K562 (cell line): ENCODE measurements at places on chromosomes 7 and 10. TPM values are rescaled to one million over a fixed set of nuclear protein-coding genes. Genes with fewer than 3 reads are reported as not detected.

KCNH2 gene
- 368 and 385 TPM in 2 replicates for total RNA-seq

ELFN1 gene
- total RNA-seq: 0.45 and 0.64 TPM in 2 replicates

XRCC2 gene
- 36.8 and 37.6 TPM in 2 replicates for total RNA-seq

JMJD1C gene
- total RNA-seq: 46.0 and 47.2 TPM in 2 replicates

DPP6 gene
- not detected in 2 replicates for total RNA-seq

DNA sequence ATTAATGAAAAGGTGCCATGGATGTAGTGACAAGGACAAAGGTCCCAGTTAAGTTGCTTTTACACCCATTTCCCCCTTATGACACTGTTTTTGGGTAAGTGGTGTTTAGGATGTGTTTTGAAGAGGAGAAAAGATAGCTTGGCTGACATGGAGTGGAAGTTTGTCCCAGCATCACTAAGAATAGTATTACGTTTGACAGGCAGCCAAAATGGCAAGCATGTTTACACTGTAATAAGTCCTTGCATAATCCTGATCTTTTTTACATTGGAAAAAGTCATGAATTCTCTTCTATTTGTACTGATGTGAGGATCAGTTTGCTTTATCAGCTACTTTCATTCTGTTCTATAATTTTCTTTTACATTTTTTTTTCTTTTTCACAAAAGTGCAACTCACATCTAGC is 137.8 kb downstream of the CHRM2 start:
- no peak for DNase-seq

DNA sequence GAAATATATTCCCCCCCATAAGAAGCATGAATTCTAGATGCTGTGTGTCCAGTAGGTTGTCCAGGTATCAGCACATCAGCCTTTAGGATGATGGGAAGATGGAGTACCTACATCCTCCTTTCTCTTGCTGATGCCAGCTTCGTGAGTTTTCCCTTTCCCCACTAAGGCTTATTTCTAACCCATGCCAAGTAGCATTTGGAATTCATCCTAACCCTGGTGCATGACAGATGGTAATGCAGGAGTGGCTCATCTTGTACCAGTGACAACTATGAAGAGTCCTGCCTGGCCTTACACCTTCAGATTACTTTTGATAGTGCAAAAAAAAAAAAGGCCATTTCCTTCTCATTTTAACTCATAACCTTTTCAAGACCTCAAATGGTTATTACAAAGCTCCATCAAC is 58.7 kb downstream of the ARHGAP21 start:
- no peak for DNase-seq

DNA sequence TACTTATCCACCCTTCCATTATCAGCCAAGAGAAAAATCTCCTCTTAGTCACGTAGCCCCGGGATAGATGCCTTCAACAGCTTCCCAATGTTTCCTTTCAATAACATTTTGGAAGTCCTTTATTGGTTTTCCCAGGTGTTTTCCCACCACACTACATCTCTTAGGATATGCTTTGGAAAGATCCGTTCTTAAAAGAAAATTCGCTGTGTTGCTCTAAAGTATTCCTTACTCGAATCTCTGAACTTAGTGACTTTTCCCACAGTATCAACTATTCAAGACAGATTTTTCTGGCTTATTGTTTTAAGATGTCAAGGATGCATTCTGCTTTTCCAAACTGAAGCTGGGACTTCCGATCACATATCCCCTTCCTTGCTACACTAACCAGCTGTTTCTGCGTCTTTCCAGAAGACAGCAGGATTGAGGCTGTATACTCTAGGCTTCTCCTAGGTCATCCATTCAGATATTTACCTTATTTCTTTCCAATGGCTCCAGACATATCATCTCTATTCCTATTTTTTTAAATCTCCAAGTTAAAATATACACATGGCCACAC is 36.5 kb upstream of the SVIL start:
- no peak for DNase-seq

DNA sequence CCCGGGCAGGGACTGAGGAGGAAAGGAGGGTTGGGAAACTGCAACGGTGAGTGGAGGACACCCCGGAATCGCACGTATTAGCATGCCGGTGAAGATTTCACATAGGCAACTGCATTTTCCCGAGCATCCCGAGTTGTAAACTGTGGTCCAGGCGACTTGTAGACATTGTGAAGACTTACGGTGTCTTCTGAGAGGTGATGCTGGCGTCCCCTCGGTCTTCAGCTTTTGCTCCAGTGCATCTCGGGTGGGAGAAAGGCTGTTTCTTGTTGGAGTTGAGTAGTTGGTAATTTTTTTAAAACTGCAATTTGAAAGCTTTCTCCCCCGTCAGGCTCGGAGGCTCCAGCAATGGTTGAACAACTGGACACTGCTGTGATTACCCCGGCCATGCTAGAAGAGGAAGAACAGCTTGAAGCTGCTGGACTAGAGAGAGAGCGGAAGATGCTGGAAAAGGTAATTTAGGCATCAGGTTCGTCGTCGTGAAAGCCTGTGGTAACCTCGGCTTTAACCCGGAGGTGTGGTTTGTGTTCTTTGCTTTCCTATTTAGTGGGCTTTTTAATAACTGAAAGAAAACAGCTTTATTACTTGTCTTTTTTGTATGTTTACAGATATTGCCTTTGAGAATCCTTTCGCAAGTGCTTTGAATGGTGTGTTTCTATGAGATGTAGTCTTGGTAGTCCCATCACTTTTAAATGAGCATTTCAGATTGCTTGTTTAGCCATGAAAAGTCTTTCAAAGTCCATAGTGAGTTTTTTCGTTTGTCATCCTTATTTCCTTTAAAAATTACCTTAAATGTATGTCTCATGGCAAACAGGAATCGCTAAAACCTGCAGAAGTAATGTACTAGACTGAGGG is 687 bp downstream of the HELLS start:
- DNase-seq: peak; percentile 22

DNA sequence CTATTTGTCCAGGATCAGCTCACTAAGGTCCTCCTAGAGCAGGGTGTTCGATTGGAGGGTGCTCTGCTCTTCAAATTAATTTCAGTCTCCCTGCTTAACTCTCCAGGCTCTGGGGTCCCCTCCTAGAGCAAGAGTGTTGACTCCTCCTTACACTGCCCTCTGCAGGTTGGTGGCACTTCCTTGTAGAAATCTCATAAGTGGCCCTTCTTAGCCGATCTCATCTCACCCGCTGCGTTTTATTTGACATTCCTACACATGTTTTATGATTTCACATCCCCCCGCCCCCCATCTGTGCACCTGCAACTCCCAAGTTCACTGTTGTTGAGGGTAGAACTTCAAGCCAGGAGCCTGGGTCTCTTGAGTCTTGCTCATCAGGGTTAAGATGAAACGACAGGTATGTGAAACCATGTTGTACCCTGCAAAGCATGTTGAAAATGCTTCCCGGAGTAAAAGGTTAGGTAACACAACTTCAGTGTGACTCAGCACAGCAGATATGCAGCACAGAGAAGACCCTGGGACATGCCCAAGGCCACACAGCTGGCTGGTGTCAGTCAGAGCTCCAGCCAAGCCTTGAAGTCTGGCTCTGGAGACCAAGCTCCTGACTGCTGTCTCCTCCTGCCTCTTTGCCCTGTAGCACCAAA is 171.2 kb downstream of the PRKAG2 start:
- DNase-seq: peak; percentile 48

DNA sequence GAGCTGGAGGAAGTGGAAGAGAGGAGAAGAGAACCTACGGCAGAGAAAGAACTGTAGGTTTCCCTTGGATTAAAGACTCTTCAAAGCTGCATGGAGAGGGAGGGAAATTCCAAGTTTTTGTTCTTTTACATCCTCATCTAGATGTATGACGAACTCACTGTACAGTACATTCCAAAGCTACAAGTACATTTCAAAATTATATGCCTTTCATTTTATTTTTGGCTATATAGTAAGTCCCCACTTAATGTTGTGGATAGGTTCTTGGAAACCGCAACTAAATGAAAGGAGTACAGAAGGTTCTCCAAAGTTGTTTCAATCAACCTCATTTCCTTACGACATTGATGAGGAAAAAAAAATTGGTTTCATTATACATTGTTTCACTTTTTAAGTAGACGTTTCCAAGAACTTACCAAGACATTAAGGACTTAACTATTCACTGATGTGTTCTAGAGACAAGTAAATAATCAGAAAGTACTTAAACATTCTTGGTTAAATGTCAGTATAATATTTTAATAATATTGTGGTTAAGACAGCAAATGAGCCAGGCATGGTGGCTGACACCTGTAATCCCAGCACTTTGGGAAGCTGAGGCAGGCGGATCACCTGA is 16.1 kb upstream of the JMJD1C start:
- DNase-seq: no peak
